ENCODE measurements at places on chromosomes 7 and 10.

GRCh38 chr10:98790817-98791216 lies 344.1 kb upstream of the HPS1 start:
- no peak for DNase-seq

GRCh38 chr10:69360485-69361302 lies 56.0 kb downstream of the TACR2 start:
- peak; percentile 81 for DNase-seq

- no peak for DNase-seq
Observed at GRCh38 chr7:127895814-127896280, 135.4 kb downstream of the LRRC4 start.

DNA sequence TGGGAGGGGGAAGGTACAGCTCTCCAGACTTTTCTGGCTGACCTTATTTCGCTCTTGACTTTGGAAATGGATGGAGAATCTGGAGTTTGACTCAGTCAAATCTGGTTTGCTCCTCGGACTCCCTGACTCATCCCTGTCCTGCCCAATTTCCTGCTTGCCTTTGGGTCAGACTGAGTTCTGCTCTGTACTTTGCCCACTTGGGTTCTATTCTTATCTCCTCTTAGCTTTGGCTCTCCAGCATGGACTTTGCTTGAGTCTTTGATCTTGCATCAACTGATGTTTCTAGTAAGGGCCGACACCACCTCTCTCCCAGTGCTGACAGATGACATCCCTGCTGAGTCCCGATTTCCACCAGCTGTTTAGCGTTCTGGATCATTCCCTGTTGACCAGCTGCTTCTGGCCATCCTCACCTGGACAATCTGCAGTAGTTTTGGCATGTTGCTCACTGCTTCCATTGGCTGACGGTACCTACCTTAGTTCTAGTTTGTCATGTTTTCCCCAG lies 335.3 kb downstream of the SUGCT start:
- DNase-seq: peak; percentile 51

- DNase-seq: peak; percentile 34
Observed at GRCh38 chr7:152459724-152460251, 24.0 kb upstream of the KMT2C start.
